NCI-H774 (cell line): ENCODE measurements at places on chromosomes 1 and 21.

DNA sequence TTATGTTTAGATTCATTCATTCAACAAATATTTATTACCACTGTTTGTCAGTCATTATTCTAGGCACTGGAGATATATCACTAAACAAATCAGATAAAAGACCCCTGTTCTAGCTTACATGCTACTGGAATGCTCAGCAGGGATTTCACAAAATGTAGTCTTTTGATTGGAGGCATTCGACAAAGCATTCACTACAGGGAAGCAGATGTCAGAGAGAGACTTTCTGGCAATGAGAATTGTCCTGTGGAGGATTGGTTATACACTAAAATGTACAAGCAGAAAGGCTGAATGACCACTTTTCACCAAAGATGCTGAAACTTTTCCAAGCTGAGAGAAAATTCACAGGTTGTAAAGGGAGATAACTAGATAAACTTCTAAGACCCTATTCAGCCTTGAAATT, 57.7 kb downstream of the SCMH1 start:
- DNase-seq = no peak

DNA sequence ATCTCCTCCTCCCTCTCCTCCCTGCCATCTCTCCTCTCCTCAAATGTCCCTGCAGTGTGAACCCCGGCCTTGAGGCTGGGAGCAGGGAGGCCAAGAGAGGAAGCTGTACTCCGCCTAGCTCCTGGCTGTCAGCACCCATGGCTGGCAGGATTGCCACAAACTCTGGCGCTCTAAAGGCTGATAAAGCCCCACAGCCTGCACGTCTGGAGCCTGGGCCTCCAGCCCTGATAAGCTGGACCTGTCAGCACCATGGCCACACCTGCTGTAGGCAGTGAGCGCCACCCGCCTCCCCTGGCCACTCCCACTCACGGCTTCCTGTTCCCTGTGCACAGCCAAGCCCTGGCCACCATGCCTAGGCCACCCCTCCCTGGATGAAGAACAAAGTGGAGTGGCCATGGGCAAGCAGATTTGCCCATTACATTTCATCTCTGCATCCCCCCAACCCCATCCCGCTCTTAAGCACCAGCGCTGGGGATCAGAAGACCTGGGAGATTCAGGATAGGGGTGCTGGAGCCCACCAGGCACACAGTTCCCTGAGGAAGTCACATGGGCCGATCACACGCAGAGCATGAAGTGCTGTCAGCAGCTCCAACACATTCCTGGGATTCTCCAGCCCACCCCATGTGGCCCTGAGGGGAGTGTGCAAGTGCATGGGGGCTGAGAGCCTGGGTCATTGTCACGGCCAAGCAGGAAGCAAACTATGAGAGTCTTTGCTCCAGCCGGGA, 24.2 kb upstream of the NPPB start:
- DNase-seq = peak; percentile 19

DNA sequence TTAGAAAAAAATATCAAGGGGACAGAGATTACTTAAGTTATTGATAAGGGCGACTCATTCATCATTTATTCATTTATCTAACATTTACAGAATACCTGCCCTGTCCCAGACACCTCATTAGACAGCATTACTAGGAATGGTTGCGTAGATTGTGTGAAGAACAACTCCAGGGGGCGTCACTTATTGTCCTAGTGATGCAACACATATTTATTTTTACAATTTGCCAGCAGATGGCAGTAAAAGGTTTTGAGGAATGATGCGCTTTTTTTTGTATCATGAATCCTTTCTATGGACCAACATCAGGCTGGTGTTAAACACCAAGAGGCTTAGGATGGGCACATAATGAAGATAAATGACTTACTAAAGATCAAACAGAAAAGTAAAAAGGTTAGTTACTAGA, 5.5 kb downstream of the NCAM2 start:
- DNase-seq = no peak

- DNase-seq = no peak
Observed at GRCh38 chr1:172497230-172497629, 35.7 kb upstream of the SUCO start.

DNA sequence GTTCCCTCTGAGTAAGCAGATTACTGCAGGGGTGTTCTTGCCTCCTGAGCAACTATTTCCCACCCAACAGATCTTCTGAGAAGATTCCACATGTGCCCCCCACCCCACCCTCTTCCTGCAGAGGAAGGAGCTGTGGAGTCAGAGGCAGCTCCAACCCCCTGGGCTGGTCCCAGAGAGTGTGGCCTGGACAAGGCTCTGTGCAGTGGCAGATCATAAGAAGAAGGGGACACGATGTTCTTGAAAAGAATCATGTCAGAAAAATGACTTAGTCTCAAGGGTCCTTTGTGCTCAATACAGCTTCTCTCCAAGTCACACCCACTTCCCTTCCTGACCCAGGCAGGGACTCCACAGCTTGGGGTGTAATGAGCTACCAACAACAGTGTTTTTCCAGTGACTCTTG, 95.2 kb downstream of the SYF2 start:
- no peak for DNase-seq
